Thoracic aorta endothelial cell (primary cell): ENCODE measurements at places on chromosomes 3 and 15. TPM values are rescaled to one million over a fixed set of nuclear protein-coding genes. Genes with fewer than 3 reads are reported as not detected.

The SEMA5B gene
- 0.07 TPM in 1 of 2 replicates, not detected in the other for total RNA-seq

The CYP11A1 gene
- not detected in 2 replicates for total RNA-seq

The CLDN1 gene
- total RNA-seq, result 0.07 and 0.27 TPM in 2 replicates

The CCDC39 gene
- 0.14 TPM in 1 of 2 replicates, not detected in the other for total RNA-seq

The CHRNB4 gene
- not detected in 2 replicates for total RNA-seq

The HTR3E gene
- not detected in 2 replicates for total RNA-seq

The SELENOT gene
- total RNA-seq, result 237 and 240 TPM in 2 replicates

The ZBED2 gene
- total RNA-seq, result not detected in 2 replicates

The GATM gene
- 0.66 and 1.3 TPM in 2 replicates for total RNA-seq

The PAQR5 gene
- 0.14 TPM in 1 of 2 replicates, not detected in the other for total RNA-seq

The OXTR gene
- 0.13 and 0.14 TPM in 2 replicates for total RNA-seq

The SLC27A2 gene
- 0.07 TPM in 1 of 2 replicates, not detected in the other for total RNA-seq

The GREM1 gene
- total RNA-seq, result 0.07 and 0.13 TPM in 2 replicates

The SPATA12 gene
- total RNA-seq, result 0.07 and 0.13 TPM in 2 replicates

The NPAP1 gene
- not detected in 2 replicates for total RNA-seq
